Activated naive CD4-positive, alpha-beta T cell treated with Interleukin-2 at 50 U/mL for 16 hours (primary cell): ENCODE measurements at places on chromosomes 1 and 21.

DNA sequence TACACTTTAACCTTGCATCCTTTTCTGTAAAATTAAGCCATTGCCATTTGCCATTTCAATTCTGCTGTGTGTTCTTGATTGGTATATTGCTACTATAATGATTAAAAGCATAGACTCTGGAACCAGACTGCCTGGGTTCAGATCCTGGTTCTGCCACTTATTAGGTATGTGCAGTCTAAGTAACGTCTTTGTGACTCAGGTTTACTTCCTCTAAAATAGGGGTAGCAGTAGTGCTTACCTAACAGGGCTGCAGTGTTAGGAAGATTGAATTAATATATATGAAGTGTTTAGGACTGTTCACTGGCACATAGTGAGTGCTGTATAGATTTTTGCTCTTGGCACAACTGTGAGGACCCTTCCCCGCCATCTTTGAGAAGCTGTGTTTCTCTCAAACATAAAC, 4.4 kb downstream of the CDC42 start:
- DNase-seq = no peak

- DNase-seq = no peak
These were observed 11.4 kb upstream of the GORAB start for GRCh38 chr1:170520601-170521000.

GRCh38 chr21:46081022-46081861, 16.7 kb upstream of the COL6A2 start:
- no peak for DNase-seq

DNA sequence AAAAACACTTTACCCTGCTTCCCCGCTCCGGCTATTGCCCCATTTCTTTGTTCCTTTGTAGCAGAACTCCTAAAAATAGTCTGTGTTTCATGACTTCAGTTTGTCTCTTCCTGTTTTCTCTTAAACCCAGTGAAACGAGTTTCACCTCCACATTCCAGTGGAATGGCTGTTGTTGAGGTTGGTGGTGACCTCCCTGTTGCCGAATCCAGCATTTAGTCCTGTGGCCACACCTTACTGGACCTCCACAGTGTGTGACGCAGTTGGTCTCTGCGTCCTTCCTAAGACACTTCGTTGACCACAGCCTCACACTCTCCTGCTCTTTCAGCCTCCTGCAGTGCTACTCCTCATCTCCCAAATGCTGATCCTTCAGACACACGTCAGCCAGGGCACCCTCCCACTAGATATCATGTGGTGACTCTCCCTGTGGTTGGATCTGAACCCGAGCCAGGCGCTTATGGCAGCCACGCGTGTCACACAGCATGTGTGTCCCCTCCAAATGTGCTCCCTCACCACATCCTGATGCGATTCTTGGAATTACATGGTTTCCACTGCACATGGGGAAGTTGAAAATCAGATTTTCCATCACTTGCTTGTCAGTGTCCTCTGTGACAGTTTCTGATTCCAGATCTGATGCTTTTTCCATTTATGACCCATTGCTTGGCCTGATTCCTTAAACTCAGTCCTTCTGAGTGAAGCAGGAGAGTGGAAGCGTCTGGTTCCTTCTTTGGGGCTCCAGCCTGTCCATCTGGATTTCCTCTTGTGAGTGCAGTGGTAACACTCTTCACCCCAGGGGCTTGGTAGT, 99.1 kb upstream of the ARTN start:
- DNase-seq = no peak

- no peak for DNase-seq
These were observed 1.0 kb downstream of the PRDX6 start for GRCh38 chr1:173478094-173478674.

GRCh38 chr1:5718831-5719632, 273.2 kb downstream of the NPHP4 start:
- DNase-seq = no peak

DNA sequence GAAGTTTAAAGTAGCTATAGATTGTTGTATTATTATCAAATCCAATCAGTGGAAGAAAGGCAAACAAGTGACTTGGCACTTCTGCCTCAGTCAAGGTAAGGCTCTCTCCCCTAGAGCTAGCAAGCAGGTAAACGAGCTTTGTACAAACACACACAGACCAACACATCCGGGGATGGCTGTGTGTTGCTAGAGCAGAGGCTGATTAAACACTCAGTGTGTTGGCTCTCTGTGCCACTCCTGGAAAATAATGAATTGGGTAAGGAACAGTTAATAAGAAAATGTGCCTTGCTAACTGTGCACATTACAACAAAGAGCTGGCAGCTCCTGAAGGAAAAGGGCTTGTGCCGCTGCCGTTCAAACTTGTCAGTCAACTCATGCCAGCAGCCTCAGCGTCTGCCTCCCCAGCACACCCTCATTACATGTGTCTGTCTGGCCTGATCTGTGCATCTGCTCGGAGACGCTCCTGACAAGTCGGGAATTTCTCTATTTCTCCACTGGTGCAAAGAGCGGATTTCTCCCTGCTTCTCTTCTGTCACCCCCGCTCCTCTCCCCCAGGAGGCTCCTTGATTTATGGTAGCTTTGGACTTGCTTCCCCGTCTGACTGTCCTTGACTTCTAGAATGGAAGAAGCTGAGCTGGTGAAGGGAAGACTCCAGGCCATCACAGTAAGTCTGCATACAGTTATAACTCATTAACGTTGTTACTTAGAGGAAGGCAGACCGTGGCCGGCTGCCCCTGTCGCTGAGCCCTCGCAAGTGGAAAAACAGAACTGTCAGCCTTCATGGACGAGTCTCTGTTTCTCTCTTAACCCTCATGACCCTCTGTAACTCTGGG, at the start of gene PALMD:
TSS of gene PALMD (plus strand) at position 415 of the 833 bp plus-strand sequence. CDS start at position 620, 205 bp downstream.
- no peak for DNase-seq
